ENCODE measurements at places on chromosomes 6 and 20.

DNA sequence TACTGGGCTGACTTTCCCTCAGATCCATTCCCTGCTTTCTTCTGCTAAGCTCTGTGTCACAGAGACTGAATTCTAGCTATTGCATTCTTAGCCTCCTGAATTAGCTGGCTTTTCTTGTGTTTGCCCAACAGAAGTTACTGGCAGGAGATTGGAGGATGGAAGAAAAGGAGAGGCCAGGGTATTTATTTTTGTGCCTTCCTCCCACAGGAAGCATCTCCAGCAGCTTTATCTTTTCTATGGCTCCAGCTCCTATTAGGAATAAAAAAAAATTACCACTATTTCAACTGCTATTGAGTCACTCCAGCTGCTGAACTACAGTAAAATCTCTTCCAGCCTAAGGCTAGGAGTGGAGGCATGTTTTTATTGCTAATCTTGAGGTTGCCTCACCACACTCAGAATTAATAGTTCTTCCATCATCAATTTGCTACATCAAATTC is 492.4 kb downstream of the RFPL4B start:
- DNase-seq, result no peak

- DNase-seq, result no peak
Measured at GRCh38 chr6:79574630-79575225, 37.5 kb upstream of the LCA5 start.

DNA sequence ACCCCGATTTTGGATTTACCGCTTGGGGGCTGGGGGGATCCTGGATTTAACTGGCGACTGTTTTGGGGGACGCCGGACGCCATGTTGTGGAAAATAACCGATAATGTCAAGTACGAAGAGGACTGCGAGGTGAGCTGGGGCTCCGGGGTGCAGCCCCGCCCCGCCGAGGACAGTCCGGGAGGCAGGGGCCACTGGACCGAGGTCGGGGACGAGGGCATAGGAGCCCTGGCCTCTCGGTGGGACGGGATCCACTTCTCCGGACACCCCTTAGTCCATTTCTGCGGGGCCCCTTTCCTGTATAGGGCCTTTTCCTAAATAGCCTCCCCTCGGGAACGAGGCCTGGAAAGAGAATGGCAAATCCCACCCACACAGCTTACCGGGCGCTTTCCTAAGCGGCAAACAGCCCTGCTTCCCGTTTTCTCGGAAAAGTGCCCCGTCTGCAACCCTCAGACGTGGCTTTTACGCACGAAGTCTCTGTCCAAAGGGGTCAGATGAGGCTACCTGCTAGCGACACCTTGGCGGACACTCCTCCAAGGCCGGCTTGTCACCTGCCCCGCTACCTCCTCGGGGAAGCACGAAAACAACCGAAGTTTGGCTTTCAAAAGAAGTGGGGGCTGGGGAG is 469 bp downstream of the TFAP2C start:
- no peak for DNase-seq

- no peak for DNase-seq
Measured at GRCh38 chr20:50304923-50305635, 114.4 kb downstream of the CEBPB start.

- DNase-seq, result no peak
Measured at GRCh38 chr20:31785089-31785488, 34.1 kb upstream of the MYLK2 start.

- DNase-seq, result no peak
Measured at GRCh38 chr6:39037707-39038106, 10.9 kb upstream of the GLP1R start.

All from activated gamma-delta T cell (primary cell).